Esophagus squamous epithelium (tissue), 5 donors: ENCODE measurements at places on chromosomes 5 and 9.

DNA sequence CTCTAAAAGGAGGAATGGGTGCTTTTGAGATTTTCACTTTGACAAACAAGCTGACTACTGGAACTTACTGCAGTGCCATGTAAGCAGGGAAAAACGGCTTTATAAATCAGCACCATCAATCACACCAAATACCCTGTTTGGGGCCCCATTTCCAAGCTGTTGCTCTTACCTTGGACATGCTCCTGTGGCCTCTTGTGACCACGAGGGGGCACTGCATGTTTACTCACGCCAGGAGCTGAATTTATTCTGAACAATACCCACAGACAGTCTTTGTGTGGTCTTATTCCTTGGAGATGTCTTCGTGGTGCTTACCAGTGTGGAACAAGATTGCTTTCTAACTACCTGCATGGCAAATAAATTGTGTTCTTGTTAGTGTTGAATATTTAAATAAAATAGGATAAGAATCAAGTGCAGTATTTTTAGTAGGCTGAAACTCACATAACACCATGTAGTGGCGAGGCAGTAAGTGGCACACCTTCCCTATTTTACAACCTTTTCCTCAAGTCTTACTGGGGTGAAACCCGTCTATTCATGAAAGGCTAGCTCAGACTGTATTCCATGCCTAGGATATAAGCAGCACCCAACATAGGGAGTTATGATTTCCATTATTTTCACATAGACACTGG, 155.5 kb upstream of the NMUR2 start:
- no peak for DNase-seq

GRCh38 chr9:107707915-107708441, 218.4 kb upstream of the KLF4 start:
- no peak for DNase-seq

DNA sequence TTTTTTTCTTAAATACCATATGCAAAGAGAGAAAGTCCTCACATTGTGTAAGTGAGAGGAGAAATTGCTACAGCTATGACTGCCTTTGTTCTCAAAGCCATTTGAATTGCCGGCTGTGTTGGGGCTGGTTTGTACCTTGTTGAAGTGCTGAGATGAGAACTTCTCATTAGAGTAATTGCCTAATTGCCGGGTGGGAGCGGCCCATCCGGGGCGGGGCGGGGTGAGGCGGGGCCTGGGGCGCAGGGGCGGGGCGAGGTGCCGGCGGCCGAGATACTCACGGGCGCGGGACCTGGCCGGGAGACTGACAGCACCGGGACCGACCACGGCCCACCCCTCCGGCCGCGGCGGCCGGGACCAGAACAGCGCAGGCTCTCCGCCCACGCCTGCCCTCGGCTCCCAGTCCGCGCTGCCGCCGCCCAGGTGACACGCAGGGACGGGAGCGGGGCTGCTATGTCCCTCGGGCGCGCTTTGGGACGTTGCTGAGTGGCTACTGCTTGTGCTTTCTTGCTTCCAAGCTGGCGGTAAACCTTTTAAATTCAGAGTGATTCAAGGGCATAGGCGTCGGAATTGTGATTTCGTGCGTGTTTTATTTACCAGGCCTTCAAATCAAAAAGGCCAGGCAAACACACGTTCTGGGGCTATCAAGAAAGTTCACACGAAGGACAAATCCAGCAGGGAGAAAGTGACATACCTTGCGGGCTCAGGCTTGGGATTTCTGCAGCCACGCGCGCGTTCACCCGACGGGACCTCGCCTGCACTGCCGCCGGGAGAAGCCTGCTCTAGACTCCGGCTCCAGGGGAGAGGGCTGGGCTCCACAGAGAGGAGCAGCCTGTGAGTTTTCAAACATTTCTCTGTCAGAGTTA, 269.1 kb downstream of the FANCC start:
- no peak for DNase-seq

DNA sequence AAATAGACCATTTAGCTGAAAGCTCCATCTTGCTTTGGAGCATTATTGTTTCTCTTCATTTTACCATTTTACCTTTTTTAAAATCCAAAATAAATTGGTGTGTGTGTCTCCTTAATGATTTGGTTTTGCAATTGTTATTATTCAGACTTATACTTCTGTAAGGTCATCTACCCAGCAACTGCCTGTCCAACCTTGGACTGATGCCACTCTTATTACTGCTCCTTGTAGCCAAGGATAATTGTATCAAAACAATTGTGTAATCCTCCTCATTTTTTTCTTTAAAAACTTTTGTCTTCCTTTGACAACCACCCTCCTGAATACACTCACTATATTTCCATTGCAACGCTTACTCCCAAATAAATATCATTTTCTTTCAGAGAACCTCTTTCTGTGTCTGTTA, 30.3 kb upstream of the HMGCR start:
- no peak for DNase-seq

GRCh38 chr5:82405161-82405560, 127.0 kb upstream of the RPS23 start:
- DNase-seq: no peak

DNA sequence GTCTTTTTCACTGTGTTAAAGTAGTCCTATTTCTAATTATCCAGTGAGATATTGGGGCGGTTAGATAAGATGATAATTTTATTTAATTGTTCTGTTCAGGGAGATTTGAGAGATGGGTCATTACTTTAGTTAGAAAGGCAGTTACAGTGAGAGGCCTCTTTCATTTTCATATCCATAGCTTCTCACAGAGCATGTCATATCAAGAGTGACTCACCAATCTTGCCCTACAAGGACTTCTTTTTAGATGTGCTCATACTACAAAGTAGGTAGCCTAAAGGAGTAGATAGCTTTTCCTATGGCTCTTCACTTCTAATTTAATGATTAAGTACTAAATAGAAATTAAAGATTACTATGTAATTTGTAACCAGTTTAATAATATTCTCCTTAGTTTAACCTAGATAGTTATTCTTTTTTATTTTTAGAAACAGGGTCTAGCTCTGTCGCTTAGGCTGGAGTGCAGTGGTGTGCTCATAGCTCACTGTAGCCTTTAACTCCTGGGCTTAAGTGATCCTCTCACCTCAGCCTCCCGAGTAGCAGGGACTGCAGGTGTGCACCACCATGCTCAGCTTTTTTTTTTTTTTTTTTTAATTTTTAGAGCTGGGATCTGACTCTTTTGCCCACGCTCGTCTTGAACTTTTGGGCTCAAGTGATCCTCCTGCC, 71.0 kb downstream of the FER start:
- DNase-seq: no peak

DNA sequence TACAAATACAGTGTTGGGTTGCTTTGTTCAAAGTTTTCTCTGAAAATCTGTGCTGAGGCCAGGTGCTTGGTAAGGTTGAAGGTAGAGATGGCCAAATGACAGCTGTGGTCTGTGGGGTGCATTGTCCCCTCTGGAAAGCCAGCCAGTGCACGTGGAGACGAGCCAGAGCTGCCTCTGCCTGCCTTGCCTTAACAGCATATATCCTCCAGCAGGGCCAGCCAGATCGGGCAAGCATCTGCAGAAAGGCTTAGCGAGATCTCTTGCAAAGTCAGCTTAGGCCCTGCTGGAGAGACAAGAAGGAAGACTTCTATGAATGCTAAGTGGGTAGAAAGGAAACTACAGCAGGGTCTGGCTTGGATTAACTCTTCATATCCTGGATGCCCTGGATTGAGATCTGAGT, 49.5 kb downstream of the GRIA1 start:
- DNase-seq: no peak

DNA sequence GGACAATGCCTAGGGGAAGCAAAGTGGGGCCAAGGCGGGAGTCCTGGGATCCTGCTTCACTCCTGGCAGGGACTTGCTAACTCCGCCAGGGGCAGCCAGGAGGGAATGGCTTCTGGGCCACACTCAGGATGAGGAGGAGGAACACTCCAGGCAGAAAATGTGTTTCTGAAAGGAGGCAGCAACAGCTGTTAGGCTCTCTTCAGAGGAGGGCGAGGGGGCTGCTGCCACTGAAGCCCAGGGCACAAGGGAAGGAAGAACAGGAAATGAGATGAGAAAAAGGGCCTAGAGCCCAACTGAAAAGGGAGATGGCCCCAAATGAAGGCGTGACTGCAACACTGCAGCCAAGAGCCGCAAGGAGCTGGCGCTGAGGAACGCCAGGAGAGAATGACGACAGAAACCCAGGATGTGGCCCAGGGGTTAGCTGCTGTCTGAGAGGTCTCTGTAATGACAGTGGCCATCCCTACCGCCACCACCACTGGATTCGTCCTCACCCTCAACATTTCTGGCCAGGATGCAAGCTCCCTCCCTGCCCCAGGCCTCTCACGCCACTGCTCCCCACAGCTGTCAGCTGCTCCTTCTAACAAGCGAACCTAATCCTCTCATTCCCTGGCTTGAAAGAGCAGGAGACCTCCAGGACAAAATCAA, 15.8 kb downstream of the PSMB7 start:
- DNase-seq: no peak

DNA sequence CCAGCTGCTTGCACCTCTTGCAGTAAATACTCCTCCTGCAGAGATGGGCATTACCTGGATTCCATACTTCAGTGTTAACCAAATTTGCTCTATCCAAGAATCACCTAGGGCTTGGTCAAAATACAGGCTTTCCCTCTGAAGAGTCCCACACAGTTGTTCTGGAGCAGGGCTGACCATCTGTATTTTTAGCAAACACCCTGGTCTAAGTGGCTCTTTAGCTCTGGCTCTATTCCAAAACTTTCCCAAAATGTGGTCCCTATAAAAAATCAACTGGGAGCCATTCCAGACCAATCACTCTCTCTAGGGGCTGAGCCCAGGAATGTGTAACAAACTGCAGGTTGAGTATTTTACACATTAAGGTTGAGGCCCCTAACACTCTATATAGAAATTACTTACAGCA, 153.7 kb downstream of the SPOCK1 start:
- DNase-seq: no peak

GRCh38 chr5:165996201-165996875, 2295.1 kb upstream of the WWC1 start:
- DNase-seq: no peak

DNA sequence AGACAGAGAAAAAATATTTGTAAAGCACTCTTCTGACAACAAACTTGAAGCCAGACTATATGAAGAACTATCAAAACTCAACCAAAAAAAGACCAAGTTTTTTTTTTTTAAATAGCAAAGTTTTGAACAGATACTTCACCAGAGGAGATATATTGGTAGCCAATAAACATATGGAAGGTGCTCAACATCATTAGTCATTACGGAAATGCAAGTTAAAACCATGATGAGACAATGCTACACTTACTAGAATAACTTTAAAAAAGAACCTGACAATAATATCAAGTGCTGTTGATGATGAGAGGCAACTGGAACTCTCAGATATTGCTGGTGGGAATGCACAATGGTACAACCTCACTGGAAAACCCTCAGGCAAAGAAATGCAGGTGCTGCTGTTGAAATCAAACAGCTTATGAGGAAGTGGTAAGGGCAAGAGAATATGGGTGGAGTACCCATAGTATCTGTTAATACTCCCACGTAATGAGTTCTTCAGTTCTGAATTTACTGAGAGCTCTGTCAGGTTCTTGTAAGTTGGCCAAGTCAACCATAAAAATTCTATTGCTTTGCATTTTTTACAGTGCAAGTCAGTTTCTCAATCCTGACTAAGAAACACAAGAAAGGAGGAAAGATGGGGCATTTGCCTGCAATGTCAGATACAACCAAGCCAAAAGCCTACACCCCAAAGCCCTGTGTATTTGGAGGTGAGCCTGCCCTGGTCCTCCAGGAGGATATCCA, 87.3 kb upstream of the GNAQ start:
- no peak for DNase-seq

DNA sequence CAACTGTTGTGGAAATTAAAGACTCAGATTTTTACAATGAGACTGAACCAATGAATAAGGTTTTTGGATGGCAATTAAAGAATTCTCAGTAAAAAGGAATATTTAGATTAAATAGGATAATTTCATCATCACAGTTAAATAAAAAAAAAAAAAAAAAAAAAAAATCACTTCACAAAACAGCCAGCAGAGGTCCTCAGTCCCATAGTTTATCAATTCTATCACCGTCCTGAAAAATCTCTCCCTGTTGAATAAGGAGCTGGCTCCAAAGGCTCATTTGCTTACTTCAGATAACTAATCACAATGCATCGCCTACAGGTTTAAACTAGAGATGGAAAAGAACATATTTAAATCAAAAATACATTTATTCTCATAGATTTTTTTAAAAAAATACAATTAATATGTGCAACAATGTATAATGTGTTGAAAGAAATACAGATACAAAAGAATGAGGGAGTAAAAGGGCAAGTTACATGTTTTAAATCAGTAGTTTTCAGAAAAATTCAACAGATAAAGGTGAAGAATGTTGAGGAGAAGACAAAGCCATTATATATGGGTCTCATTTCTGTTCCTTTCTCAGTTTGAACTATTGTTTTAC, 175.8 kb upstream of the CHD1 start:
- no peak for DNase-seq

DNA sequence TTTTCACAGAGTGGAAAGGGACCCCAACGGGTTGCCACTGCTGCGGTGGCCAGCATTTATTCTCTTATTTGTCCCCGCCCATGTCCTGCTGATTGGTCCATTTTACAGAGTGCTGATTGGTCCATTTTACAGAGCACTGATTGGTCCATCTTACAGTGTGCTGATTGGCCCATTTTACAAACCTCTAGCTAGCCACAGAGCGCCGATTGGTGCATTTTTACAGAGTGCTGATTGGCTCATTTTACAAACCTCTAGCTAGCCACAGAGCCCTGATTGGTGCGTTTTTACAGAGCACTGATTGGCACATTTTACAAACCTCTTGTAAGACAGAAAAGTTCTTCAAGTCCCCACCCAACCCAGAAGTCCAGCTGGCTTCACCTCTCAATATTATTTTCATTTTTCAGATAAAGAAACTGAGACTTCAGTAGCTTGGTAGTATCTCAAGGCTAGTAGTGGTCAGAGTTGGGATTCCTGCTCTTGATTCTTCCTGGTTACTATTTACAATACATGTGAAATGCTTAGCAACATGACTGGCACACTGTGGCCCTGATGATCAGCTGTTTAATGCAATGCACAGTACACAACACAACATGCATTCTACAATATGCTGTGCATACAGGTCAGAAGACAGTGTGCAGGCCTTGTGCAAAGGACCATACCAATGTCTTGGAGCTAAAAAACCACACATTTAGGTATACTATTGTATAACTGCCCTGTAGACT, 63.6 kb upstream of the BOD1 start:
- no peak for DNase-seq

DNA sequence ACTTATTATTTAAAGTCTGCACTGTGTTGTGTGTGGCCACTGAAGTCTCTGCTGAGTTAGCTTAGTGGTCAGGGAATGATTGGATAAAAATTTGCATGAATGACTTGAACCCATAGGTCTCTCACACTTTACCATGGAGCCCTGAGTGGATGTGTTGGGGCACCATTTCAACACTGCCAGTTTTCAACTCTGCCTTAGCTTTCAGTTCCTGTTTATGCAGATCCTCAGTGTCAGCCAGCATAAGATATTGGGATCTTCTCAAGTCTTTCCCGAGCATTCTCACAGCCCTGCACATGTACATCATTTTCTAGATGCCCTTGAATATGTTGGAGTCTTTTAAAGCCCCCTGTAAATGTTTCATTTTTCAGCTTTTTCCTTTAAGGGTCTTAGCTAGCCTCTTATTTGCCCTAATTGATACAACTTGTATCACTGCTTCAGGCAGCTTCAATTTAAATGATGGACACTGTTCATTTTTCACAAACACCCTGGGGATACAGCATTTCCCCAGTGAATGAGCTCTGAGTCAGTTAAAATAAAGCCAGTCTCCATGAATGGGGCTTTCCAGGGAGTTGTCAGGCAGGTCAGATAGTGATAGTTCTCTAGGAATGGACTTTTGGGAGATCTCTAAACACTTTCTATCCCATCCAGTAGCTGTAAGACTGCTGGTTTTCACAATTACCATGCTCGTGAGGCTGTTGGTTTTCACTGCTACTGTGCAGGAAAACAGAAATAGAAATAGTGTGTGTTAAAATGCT, 211.9 kb upstream of the PAPPA start:
- no peak for DNase-seq
